Thymus (tissue), 14 donors: ENCODE measurements at places on chromosomes 11 and 22.

- no peak overlapping the region for H3K27ac ChIP-seq
- H3K27me3 ChIP-seq: no peaks in the 10 kb centered on the region
- no peak overlapping the region for H3K4me3 ChIP-seq
- peaks cover 13% of the 10 kb centered on the region for H3K4me1 ChIP-seq
Measured at GRCh38 chr22:23237201-23237798, 57.0 kb downstream of the BCR start.

- H3K4me1 ChIP-seq: peaks cover 12% of the 10 kb centered on the region
- H3K27ac ChIP-seq: no peak overlapping the region
- H3K4me3 ChIP-seq: no peak overlapping the region
- no peak for DNase-seq
Measured at GRCh38 chr11:64789331-64790204, 11.2 kb upstream of the SF1 start.

GRCh38 chr11:74926304-74927030 lies 22.4 kb downstream of the XRRA1 start:
- no peaks in the 10 kb centered on the region for H3K27me3 ChIP-seq
- DNase-seq: no peak
- no peaks in the 10 kb centered on the region for H3K4me1 ChIP-seq
- no peak overlapping the region for H3K27ac ChIP-seq
- H3K4me3 ChIP-seq: no peak overlapping the region

GRCh38 chr11:114880442-114880841 lies 202.1 kb downstream of the NXPE2 start:
- H3K27me3 ChIP-seq: no peaks in the 10 kb centered on the region
- no peak overlapping the region for H3K27ac ChIP-seq
- H3K4me1 ChIP-seq: no peaks in the 10 kb centered on the region
- no peaks in the 10 kb centered on the region for H3K36me3 ChIP-seq

GRCh38 chr22:36470994-36471331 lies 10.5 kb downstream of the TXN2 start:
- H3K4me1 ChIP-seq: peaks cover 39% of the 10 kb centered on the region
- H3K36me3 ChIP-seq: peaks cover 55% of the 10 kb centered on the region
- H3K27ac ChIP-seq: peak overlapping the region; percentile 37

- DNase-seq: no peak
- H3K27me3 ChIP-seq: no peaks in the 10 kb centered on the region
- no peaks in the 10 kb centered on the region for H3K4me1 ChIP-seq
- H3K4me3 ChIP-seq: no peak overlapping the region
- H3K27ac ChIP-seq: no peak overlapping the region
Measured at GRCh38 chr11:31246451-31247165, 122.9 kb downstream of the DCDC1 start.

GRCh38 chr22:16964366-16964765 lies 43.7 kb downstream of the GAB4 start:
- H3K36me3 ChIP-seq: no peaks in the 10 kb centered on the region
- H3K4me3 ChIP-seq: no peak overlapping the region
- no peak overlapping the region for H3K27ac ChIP-seq
- H3K27me3 ChIP-seq: no peaks in the 10 kb centered on the region
- no peak for DNase-seq

GRCh38 chr11:62806611-62807121 lies 1.4 kb upstream of the NXF1 start:
- no peaks in the 10 kb centered on the region for H3K27me3 ChIP-seq
- peaks cover 21% of the 10 kb centered on the region for H3K36me3 ChIP-seq
- H3K4me1 ChIP-seq: peaks cover 8% of the 10 kb centered on the region
- no peak overlapping the region for H3K4me3 ChIP-seq

- H3K4me3 ChIP-seq: no peak overlapping the region
- no peak for DNase-seq
- no peak overlapping the region for H3K27ac ChIP-seq
- no peaks in the 10 kb centered on the region for H3K4me1 ChIP-seq
- H3K36me3 ChIP-seq: no peaks in the 10 kb centered on the region
- H3K27me3 ChIP-seq: peaks cover 5% of the 10 kb centered on the region
Measured at GRCh38 chr11:134398079-134398444, 14.0 kb downstream of the B3GAT1 start.

- H3K4me3 ChIP-seq: no peak overlapping the region
- no peaks in the 10 kb centered on the region for H3K36me3 ChIP-seq
- H3K27ac ChIP-seq: no peak overlapping the region
- no peaks in the 10 kb centered on the region for H3K4me1 ChIP-seq
- no peaks in the 10 kb centered on the region for H3K27me3 ChIP-seq
Measured at GRCh38 chr11:27241311-27242122, 121.5 kb downstream of the CCDC34 start.

DNA sequence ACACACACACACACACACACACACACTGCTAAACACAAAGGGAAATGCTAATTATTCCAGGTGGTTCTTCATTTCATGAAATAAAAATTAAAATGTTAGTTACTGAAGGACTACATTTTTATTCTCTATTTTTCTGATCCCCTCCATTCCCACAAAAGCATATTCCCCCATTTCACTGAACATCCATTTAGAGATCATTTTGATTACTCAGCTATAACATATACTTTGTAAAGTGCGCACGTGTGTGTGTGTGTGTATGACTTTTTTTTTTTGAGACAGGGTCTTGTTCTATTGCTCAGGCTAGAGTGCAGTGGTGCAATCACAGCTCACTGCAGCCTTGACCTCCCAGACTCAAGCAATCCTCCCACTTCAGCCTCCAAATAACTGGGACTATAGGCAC lies 42.6 kb downstream of the SLC35F2 start:
- H3K36me3 ChIP-seq: no peaks in the 10 kb centered on the region
- no peaks in the 10 kb centered on the region for H3K27me3 ChIP-seq
- H3K27ac ChIP-seq: no peak overlapping the region
- DNase-seq: no peak
- no peaks in the 10 kb centered on the region for H3K4me1 ChIP-seq
- H3K4me3 ChIP-seq: no peak overlapping the region

DNA sequence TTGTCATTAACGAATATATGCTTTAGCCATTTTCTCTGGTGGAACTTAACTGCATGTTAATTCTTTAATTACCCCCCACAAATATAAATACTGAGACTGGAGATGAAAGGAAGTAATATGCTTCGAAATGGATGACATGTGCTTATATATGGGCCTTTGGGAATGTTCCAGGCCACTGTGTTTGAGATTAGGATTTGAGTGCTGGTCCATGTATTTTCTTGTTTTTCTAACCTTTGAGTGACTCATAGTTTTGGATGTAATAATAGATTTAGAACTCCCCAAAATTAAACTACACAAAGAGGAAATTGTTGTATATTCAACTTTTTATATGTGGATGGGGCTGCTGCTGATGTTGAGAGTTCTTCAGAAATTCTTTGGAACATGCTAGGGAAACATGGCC lies 54.2 kb downstream of the EXT2 start:
- H3K4me3 ChIP-seq: no peak overlapping the region
- H3K4me1 ChIP-seq: no peaks in the 10 kb centered on the region
- H3K36me3 ChIP-seq: peaks cover 3% of the 10 kb centered on the region
- no peaks in the 10 kb centered on the region for H3K27me3 ChIP-seq

- DNase-seq: no peak
- no peak overlapping the region for H3K4me3 ChIP-seq
- H3K36me3 ChIP-seq: no peaks in the 10 kb centered on the region
- H3K27me3 ChIP-seq: no peaks in the 10 kb centered on the region
Measured at GRCh38 chr11:46161201-46161600, 39.9 kb upstream of the PHF21A start.

- H3K4me1 ChIP-seq: no peaks in the 10 kb centered on the region
- H3K4me3 ChIP-seq: no peak overlapping the region
- no peak overlapping the region for H3K27ac ChIP-seq
- H3K36me3 ChIP-seq: no peaks in the 10 kb centered on the region
Measured at GRCh38 chr11:73242251-73243092, 24.4 kb downstream of the P2RY2 start.

DNA sequence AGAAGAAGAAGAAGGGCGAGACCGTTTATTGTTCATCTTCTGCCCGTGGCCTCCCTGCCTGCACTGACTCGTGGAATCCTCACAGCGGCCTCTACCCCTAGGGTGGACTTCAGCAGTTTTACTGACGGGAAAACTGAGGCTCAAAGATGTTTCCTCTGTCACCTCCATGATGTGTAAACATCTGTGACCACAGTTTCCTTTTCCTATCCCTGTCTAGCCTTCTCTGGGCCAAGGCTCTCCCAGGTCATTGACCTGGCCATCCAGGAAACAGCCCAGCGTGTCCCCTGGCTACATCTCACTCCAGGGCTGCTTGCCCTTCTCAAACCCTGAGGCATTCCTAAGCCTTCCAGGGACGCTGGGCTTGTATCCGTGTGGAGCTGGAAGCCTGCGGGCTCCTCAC lies 49.0 kb upstream of the GCAT start:
- no peak overlapping the region for H3K4me3 ChIP-seq
- no peaks in the 10 kb centered on the region for H3K27me3 ChIP-seq
- H3K36me3 ChIP-seq: peaks cover 75% of the 10 kb centered on the region
- H3K4me1 ChIP-seq: no peaks in the 10 kb centered on the region
- no peak overlapping the region for H3K27ac ChIP-seq

- peak overlapping the region; percentile 26 for H3K27ac ChIP-seq
- H3K27me3 ChIP-seq: no peaks in the 10 kb centered on the region
- no peak for DNase-seq
- H3K36me3 ChIP-seq: no peaks in the 10 kb centered on the region
Measured at GRCh38 chr11:73157101-73158010, 15.2 kb upstream of the FCHSD2 start.

DNA sequence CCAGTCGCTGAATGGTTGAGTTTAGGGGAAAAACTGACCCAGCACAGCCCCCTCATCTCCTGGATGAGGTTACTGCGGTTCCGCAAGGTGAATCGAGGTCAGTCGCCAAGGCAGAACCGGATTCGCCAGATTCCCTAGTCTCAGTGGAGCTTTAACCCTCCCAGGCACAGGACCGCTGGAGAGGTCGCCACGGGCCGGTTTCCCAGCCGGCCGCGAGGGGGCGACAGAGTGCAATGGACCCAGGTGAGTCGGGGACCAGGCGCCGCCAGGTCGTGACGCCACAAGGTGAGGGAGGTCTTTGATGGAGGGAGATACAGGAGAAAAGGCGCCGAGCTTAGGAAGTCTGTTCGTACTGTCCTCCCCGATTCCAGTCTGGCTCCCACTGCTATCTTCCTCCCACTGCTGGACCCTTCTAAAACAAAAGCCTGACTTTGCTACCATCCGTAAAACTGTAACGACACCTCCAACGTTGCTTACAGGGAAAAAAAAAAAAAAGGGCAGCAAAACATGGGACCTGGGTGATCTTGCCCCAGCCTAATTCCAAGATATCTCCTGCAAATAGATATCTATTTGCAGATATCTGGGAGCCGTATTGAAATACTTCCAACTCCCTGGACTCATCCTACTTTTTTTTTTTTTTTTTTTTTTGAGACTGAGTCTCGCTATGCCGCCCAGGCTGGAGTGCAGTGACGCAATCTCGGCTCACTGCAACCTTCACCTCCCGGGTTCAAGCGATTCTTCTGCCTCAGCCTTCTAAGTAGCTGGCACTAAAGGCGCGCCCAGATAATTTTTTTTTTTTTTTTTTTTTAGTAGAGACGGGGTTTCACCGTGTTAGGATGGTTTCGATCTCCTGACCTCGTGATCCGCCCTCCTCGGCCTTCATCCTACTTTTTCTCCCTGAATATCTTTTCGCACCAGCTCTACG lies 1.4 kb upstream of the GGA1 start:
- peaks cover 19% of the 10 kb centered on the region for H3K4me1 ChIP-seq
- H3K27ac ChIP-seq: peak overlapping the region; percentile 3
- DNase-seq: peak; percentile 73
- peak overlapping the region; percentile 35 for H3K4me3 ChIP-seq

GRCh38 chr11:59224351-59224928 lies 11.7 kb upstream of the MPEG1 start:
- H3K27me3 ChIP-seq: no peaks in the 10 kb centered on the region
- no peak overlapping the region for H3K4me3 ChIP-seq

DNA sequence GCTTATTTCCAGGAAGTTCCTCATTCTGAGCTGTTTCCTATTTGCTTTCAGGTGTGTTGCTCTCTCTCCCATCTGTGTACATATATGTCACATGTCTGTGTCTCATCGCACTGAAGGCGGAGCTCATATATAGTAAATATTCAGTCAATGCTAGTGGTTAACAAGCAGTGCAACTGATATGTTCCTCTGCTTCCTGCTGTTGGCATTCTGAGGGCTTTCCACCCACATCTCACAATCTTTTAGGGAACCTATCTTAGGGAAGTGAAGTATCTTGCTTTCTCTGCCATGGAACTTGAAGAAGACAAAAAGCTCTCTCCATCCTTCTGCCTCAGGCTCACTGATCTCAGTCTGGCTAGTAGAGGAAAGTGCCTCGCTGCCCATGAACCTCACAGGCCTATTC lies 139.8 kb downstream of the TTC17 start:
- H3K27ac ChIP-seq: no peak overlapping the region
- H3K4me3 ChIP-seq: no peak overlapping the region
- no peaks in the 10 kb centered on the region for H3K27me3 ChIP-seq
- no peaks in the 10 kb centered on the region for H3K4me1 ChIP-seq
- peaks cover 6% of the 10 kb centered on the region for H3K36me3 ChIP-seq

DNA sequence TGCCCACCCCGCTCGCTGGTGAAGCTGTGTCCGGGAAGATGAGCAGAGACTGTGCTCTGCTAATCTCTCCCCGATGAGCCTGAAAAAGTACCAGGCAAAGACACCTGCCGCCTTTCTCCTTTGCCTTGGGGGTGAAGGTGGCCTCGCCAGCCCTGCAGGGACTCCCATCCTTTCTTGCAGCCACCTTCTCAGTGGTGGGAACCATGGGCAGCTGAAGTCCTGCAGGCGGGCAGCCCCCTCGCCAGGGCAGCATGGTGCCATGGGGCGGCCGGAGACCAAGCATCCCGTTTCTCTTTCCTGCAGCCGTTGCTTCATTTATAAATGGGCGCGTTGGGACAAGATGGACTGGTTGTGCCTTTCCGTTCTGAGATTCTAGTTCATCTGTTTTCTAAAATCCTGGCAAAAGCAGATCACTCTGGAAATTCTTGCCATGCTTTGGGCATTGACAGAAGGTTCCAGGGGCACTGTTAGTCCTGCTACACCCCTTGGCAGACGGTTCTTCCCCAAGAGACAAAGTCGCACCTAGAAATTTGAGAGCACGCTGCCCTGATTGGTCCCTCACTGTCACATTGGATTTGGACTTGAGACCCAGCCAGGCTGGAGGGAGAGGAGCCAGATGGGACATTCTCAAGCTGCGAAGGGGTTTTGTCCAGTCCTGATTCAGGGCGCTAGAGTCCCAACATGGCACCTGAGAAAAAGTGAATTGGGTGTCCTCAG lies 7.5 kb downstream of the CTTN start:
- peaks cover 22% of the 10 kb centered on the region for H3K36me3 ChIP-seq
- H3K4me3 ChIP-seq: no peak overlapping the region
- no peak overlapping the region for H3K27ac ChIP-seq
- H3K27me3 ChIP-seq: peaks cover 15% of the 10 kb centered on the region
- no peak for DNase-seq

- no peak for DNase-seq
- no peak overlapping the region for H3K4me3 ChIP-seq
- no peaks in the 10 kb centered on the region for H3K27me3 ChIP-seq
- no peak overlapping the region for H3K27ac ChIP-seq
- H3K4me1 ChIP-seq: peaks cover 7% of the 10 kb centered on the region
Measured at GRCh38 chr22:26601726-26602125, 11.8 kb upstream of the TPST2 start.

- H3K27me3 ChIP-seq: no peaks in the 10 kb centered on the region
- no peaks in the 10 kb centered on the region for H3K4me1 ChIP-seq
Measured at GRCh38 chr22:36086170-36086490, 57.5 kb upstream of the RBFOX2 start.
